ENCODE measurements at places on chromosomes 5 and 9. TPM values are rescaled to one million over a fixed set of nuclear protein-coding genes. Genes with fewer than 3 reads are reported as not detected.

Gene FUT7
- not detected for total RNA-seq

- peaks cover 20% of the 10 kb centered on the region for H3K27me3 ChIP-seq
- H3K27ac ChIP-seq: no peak overlapping the region
- H3K4me3 ChIP-seq: peak overlapping the region; percentile 33
- H3K4me1 ChIP-seq: peaks cover 17% of the 10 kb centered on the region
- no peaks in the 10 kb centered on the region for H3K36me3 ChIP-seq
- DNase-seq: no peak
Measured at GRCh38 chr9:130328349-130328801, 62.8 kb downstream of the HMCN2 start.

GRCh38 chr9:118533101-118533500 is 828.9 kb downstream of the TLR4 start:
- no peaks in the 10 kb centered on the region for H3K36me3 ChIP-seq
- no peaks in the 10 kb centered on the region for H3K27me3 ChIP-seq
- H3K27ac ChIP-seq: no peak overlapping the region
- H3K4me1 ChIP-seq: peaks cover 12% of the 10 kb centered on the region
- no peak overlapping the region for H3K4me3 ChIP-seq

Gene RLN2
- total RNA-seq: 3.8 TPM

Gene FCN2
- not detected for total RNA-seq

Gene PCDHGA5
- 0.52 TPM for total RNA-seq

Gene CDH9
- total RNA-seq: 1.2 TPM

GRCh38 chr5:125401724-125402622 is 655.5 kb upstream of the ZNF608 start:
- no peak overlapping the region for H3K27ac ChIP-seq
- no peak overlapping the region for H3K4me3 ChIP-seq
- no peaks in the 10 kb centered on the region for H3K36me3 ChIP-seq
- H3K27me3 ChIP-seq: no peaks in the 10 kb centered on the region
- no peak for DNase-seq
- peaks cover 27% of the 10 kb centered on the region for H3K4me1 ChIP-seq

Gene MED27
- total RNA-seq: 28.7 TPM

Gene THOC3
- 60.6 TPM for total RNA-seq

Gene CARTPT
- total RNA-seq: not detected

GRCh38 chr5:160054047-160054446 is 45.1 kb downstream of the TTC1 start:
- no peak for DNase-seq
- peaks cover 49% of the 10 kb centered on the region for H3K36me3 ChIP-seq
- no peaks in the 10 kb centered on the region for H3K27me3 ChIP-seq
- no peak overlapping the region for H3K4me3 ChIP-seq
- H3K4me1 ChIP-seq: no peaks in the 10 kb centered on the region

Gene C1QTNF3
- 9.8 TPM for total RNA-seq

- H3K4me3 ChIP-seq: no peak overlapping the region
- no peaks in the 10 kb centered on the region for H3K27me3 ChIP-seq
- DNase-seq: no peak
Measured at GRCh38 chr9:618478-618877, 223.0 kb upstream of the DMRT1 start.

Gene MTRR
- 40.5 TPM for total RNA-seq

GRCh38 chr5:112930082-112930344 is 8.0 kb upstream of the REEP5 start:
- no peak for DNase-seq
- no peak overlapping the region for H3K27ac ChIP-seq
- H3K36me3 ChIP-seq: no peaks in the 10 kb centered on the region

- no peak overlapping the region for H3K27ac ChIP-seq
- peaks cover 4% of the 10 kb centered on the region for H3K36me3 ChIP-seq
- no peak overlapping the region for H3K4me3 ChIP-seq
- H3K4me1 ChIP-seq: no peaks in the 10 kb centered on the region
- H3K27me3 ChIP-seq: no peaks in the 10 kb centered on the region
Measured at GRCh38 chr5:31743678-31744077, 104.7 kb downstream of the PDZD2 start.

GRCh38 chr5:117376748-117377147 is 802.1 kb upstream of the SEMA6A start:
- no peak for DNase-seq
- H3K4me3 ChIP-seq: no peak overlapping the region
- peaks cover 2% of the 10 kb centered on the region for H3K4me1 ChIP-seq
- no peaks in the 10 kb centered on the region for H3K27me3 ChIP-seq
- peaks cover 6% of the 10 kb centered on the region for H3K36me3 ChIP-seq

GRCh38 chr5:142627383-142628217 is 58.3 kb downstream of the FGF1 start:
- no peak overlapping the region for H3K4me3 ChIP-seq
- peaks cover 15% of the 10 kb centered on the region for H3K4me1 ChIP-seq
- H3K27me3 ChIP-seq: no peaks in the 10 kb centered on the region
- no peak for DNase-seq

DNA sequence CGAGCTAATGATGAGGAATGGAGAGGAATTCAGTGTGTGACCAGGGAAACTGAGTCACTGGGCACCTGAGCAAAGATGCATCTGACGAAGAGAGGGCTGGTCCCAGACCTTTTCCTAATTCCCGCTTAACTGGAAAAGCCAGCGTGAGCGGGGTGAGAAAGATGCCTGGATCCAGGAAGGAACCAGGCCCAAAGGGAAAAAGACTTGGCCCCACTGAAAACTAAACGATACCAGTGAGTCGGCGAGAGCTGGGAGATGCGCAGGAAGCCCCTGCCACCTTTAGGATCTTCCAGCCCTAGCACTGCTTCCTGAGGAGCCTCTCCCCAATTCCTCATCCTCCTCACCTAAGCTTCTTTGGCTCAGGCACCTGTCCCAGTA is 499 bp upstream of the FCHSD1 start:
- H3K4me1 ChIP-seq: peaks cover 11% of the 10 kb centered on the region
- H3K27ac ChIP-seq: no peak overlapping the region
- H3K36me3 ChIP-seq: peaks cover 10% of the 10 kb centered on the region
- peak overlapping the region; percentile 96 for H3K4me3 ChIP-seq

DNA sequence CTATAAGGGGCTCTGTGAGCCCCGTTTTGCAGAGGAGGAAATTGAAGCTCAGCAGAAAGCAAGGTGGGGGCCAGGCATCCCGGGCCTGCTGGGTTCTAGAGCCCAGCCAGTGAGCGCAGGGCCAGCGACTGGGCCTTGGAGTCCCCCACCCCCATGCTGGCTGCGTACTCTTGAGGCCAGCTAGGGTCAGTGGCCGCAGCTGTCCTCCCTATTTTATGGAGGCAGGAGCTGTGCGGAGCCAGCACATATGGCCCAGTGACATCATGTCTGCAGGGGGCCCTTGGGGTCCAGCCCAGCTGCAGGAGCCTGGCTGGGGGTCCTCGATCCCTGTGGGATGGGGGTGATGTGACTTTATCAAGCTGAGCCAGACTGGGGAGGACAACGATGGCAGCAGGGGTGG is 71.3 kb downstream of the HMCN2 start:
- no peak overlapping the region for H3K4me3 ChIP-seq
- no peak overlapping the region for H3K27ac ChIP-seq
- H3K27me3 ChIP-seq: no peaks in the 10 kb centered on the region
- DNase-seq: no peak

Gene STKLD1
- 6.7 TPM for total RNA-seq

Gene TAF11L2
- not detected for total RNA-seq

- no peaks in the 10 kb centered on the region for H3K27me3 ChIP-seq
- peaks cover 78% of the 10 kb centered on the region for H3K4me1 ChIP-seq
- H3K27ac ChIP-seq: peak overlapping the region; percentile 64
- H3K4me3 ChIP-seq: no peak overlapping the region
- DNase-seq: no peak
Measured at GRCh38 chr5:59322058-59322457, 571.5 kb downstream of the PDE4D start.

- no peak overlapping the region for H3K4me3 ChIP-seq
- DNase-seq: no peak
- H3K27me3 ChIP-seq: no peaks in the 10 kb centered on the region
- peaks cover 40% of the 10 kb centered on the region for H3K4me1 ChIP-seq
- no peak overlapping the region for H3K27ac ChIP-seq
Measured at GRCh38 chr5:174608631-174609097, 115.7 kb upstream of the MSX2 start.

Gene HAVCR1
- total RNA-seq: 0.25 TPM

DNA sequence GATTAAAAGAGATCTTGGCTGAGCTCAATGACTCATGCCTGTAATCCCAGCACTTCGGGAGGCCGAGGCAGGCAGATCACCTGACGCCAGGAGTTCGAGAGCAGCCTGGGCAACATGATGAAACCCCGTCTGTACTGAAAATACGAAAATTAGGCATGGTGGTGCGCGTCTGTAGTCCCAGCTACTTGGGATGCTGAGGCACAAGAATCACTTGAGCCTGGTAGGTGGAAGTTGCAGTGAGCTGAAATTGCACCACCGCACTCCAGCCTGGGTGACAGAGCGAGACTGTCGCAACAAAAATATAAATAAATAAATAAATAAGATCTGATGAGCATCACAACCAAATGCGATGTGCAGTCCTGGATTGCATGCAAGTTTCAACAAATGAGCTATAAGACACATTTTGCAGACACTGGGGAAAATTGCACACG is 8.7 kb upstream of the ENG start:
- H3K36me3 ChIP-seq: peaks cover 1% of the 10 kb centered on the region
- DNase-seq: no peak

- no peak overlapping the region for H3K4me3 ChIP-seq
- peaks cover 39% of the 10 kb centered on the region for H3K4me1 ChIP-seq
- H3K36me3 ChIP-seq: no peaks in the 10 kb centered on the region
- H3K27ac ChIP-seq: peak overlapping the region; percentile 25
Measured at GRCh38 chr5:14246350-14247053, 103.4 kb downstream of the TRIO start.

DNA sequence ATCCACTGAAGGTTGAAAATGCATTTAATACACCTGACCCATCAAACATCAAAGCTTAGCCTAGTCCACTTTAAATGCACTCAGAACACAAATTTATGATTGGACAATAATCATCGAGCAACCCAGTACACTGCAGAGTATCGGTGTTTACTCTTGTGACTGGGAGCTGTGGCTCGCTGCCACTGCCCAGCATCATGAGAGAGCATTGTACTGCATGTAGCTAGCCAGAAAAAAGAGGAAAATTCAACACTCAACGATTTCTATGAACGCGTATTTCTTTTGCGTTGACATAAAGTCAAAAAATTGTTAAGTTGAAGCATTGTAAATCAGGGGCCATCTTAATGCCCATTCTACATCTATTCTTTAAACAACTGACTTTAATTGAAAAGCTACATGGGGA is 95.1 kb upstream of the CD180 start:
- no peak overlapping the region for H3K4me3 ChIP-seq
- H3K27ac ChIP-seq: no peak overlapping the region
- no peaks in the 10 kb centered on the region for H3K27me3 ChIP-seq
- peaks cover 16% of the 10 kb centered on the region for H3K4me1 ChIP-seq
- DNase-seq: no peak

- no peak overlapping the region for H3K27ac ChIP-seq
- H3K4me1 ChIP-seq: peaks cover 37% of the 10 kb centered on the region
- no peaks in the 10 kb centered on the region for H3K36me3 ChIP-seq
- DNase-seq: no peak
- no peaks in the 10 kb centered on the region for H3K27me3 ChIP-seq
Measured at GRCh38 chr5:125654392-125654791, 768.8 kb upstream of the GRAMD2B start.

DNA sequence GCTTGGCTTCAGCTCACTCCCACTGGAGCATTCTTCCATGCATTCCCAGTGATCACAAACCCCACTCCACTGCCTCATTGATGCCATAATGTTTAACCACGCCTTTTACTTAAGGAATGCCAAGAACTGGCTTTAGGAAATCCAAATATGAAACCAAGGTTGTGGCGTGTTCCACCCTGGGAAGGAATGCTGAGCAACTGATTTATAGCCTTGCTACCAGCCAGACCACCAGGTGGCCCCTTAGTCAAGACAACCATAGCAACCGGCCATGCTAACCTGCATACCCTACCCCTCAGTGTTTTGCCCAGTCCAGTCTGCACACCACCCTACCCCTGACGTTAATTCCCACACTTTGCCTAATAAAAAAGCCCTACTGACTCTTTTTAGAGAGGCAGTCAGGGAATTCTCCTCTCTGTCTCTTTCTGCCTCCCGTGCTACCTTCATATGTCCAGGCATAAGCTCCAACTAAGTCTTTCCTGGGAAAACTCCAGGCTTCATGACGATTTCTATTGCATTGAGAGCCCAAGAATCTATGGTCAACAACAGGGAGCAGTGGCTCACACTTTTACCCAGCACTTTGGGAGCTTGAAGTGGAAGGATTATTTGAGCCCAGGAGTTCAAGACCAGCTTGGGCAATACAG is 27.0 kb upstream of the PRRC2B start:
- peak overlapping the region; percentile 91 for H3K27ac ChIP-seq
- no peaks in the 10 kb centered on the region for H3K27me3 ChIP-seq
- H3K4me1 ChIP-seq: peaks cover 16% of the 10 kb centered on the region
- H3K4me3 ChIP-seq: no peak overlapping the region
- no peak for DNase-seq

Gene MARVELD2
- 20.0 TPM for total RNA-seq

GRCh38 chr9:124652615-124653393 is 118.3 kb downstream of the NR6A1 start:
- no peaks in the 10 kb centered on the region for H3K27me3 ChIP-seq
- H3K4me3 ChIP-seq: no peak overlapping the region
- H3K36me3 ChIP-seq: no peaks in the 10 kb centered on the region
- H3K4me1 ChIP-seq: peaks cover 19% of the 10 kb centered on the region
- no peak for DNase-seq

DNA sequence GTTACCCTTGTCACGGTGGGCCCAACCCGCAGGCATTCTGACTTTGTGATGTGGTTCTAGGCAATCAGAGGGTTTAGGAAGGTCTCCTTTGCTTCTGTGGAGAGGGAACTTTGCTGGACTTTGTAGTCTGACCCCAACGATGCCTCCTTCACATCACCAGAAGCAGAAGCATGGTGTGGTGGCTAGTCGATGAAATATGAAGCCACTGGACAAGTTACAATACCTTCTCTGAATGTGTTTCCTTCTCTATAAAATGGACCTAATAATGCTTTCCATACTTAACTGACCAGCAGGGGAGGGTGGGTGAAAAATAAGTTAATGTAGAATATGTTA is 607 bp downstream of the SPEF2 start:
- H3K27me3 ChIP-seq: peaks cover 11% of the 10 kb centered on the region
- H3K4me1 ChIP-seq: peaks cover 14% of the 10 kb centered on the region
- peak overlapping the region; percentile 98 for H3K4me3 ChIP-seq
- no peak for DNase-seq
- peak overlapping the region; percentile 11 for H3K27ac ChIP-seq

Measured in mesothelial cell of epicardium (in vitro differentiated cells).